ENCODE measurements at places on chromosomes 7 and 10.

DNA sequence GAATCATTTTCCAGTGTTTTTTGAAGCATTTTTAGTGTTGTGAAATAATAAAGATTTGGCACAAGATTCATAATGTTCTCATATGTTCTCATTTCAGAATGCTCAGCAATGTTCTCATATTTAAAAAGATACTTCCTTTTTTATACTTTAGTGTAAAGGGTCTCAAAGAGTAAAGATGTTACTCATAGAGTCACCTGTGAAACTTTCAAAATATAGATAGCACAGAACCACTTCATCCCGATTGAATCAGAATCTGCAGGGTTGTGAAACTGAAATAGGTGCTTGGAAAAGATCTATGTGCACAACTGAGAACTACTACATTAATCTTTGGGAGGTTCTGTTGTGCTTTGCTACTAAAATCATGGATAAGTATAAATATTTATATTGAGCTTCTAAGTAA, 144.7 kb downstream of the MDFIC start:
- DNase-seq: no peak

GRCh38 chr10:67110286-67110685, 184.4 kb downstream of the LRRTM3 start:
- DNase-seq: no peak

DNA sequence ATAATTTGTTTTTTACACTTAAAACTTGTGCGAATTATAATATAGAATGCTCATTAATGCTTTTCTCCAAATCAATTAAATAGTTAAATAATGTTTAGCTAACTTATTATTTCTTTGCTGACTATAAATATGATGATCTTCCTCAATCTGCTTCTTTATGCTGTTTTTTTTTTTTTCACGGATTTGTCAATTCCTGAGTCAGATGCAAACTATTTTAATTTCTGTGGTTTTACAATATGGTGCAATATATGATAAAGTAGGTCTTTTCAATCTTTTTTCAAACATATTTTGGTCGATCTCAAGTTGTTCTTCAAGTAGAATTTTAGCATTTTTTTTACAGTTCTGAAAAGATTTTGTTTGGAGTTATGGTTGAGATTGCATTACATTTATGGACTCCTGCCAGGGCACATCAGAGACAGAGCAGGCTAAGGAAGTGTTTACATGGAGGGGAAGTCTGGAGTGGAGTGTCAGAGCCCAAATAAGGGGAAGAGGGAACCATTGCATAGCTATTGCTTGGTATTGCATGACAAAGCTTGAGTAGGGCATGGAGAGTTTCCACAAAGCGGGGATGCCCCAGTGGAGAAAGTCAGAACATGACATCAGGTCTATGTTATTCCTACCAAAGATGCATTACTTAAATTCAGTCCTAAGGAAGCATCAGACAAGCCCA, 204.4 kb downstream of the OTUD1 start:
- DNase-seq: no peak

- DNase-seq: no peak
These were observed 27.5 kb downstream of the ADRB1 start for GRCh38 chr10:114071178-114071577.

- DNase-seq: no peak
These were observed 205.3 kb downstream of the BUB3 start for GRCh38 chr10:123359539-123359938.

GRCh38 chr7:36391436-36392198, 2.0 kb downstream of the ANLN start:
- no peak for DNase-seq

- DNase-seq: no peak
These were observed 97.0 kb downstream of the LHPP start for GRCh38 chr10:124558339-124559321.

DNA sequence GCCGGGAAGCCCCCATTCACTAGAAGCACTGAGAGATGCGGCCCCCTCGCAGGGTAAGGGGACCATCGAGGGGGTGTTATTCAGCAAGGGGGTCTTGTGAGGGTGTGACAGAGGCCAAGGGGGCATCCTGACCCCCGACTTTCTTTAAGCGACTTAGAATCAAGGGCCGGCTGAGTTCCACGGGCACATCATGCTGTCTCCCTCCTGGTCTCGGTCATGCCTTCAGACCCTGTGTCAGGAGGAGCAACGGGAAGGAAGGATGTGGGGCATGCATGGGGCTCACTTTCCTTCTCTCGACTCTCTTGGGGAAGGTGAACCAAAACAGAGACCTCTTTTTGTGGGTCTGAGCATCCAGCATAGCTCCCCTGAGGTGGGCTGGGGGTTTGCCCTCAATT, 2.5 kb downstream of the ACSL5 start:
- no peak for DNase-seq

GRCh38 chr10:62817121-62817765, 1.1 kb upstream of the EGR2 start:
- DNase-seq: no peak

DNA sequence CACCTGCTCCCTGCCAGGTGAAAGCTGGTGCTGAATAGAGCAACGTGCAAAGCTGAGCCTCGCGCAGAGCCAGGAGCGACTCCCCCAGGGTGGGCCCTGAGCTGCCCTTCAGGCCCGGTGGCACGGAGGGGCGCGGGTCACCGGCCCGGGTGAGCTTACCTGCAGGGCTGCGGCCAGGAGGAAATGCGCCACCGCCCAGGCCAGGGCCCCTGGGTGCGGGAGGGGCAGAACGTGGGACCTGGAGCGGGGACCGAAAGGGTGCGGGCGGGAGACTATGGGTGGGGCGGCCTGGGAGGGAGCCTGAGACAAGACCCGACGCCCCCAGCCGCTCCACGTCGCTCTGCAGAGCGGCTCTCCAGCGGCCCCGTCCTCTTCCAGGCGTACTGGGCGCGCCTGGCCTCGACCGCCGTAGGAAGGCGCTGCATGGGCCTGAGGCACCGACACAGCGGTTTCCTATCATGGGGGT, 122.1 kb downstream of the BTAF1 start:
- no peak for DNase-seq

- no peak for DNase-seq
These were observed 88.1 kb downstream of the XPNPEP1 start for GRCh38 chr10:109835257-109835656.

GRCh38 chr7:47327698-47328391, 254.1 kb downstream of the TNS3 start:
- no peak for DNase-seq

- no peak for DNase-seq
These were observed 84.2 kb downstream of the VIPR2 start for GRCh38 chr7:159060440-159060839.

DNA sequence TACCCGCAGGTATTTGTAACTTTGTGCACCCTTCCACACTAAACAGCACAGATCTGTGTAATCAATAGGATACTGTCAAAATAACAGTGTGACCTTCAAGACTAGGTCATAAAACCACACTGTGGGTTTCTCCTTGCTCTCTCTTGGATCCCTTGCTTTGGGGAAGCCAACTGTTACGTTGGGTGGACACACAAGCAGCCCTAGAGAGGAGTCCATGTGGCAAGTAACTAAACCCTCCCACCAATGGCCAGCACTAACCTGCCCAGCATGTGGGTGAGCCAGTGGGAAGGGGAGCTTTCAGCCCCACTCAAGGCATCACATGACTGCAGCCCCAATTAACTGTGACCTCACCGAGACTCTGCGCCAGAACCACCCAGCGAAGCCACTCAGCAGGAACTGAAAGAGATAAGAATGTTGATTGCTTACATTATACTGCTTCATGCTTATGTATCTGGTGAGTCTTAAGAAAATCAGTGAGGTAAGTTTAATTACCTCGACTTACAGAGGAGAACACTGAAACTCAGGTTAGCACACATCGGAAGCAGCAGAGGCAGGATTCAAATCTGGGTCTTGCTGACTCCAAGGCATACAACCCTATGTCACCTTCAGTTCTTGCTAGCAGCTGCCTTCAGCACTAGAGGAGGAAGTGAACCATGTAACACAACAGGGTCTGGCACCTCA, 9.4 kb upstream of the ZC3HAV1 start:
- no peak for DNase-seq

GRCh38 chr7:142460402-142461117, 202.7 kb upstream of the PRSS58 start:
- DNase-seq: no peak

GRCh38 chr10:119705434-119705831, 20.4 kb upstream of the INPP5F start:
- DNase-seq: no peak

- no peak for DNase-seq
These were observed 9.6 kb upstream of the NUPR2 start for GRCh38 chr7:56125831-56126230.

GRCh38 chr7:131300572-131301466, 26.9 kb upstream of the MKLN1 start:
- DNase-seq: no peak

DNA sequence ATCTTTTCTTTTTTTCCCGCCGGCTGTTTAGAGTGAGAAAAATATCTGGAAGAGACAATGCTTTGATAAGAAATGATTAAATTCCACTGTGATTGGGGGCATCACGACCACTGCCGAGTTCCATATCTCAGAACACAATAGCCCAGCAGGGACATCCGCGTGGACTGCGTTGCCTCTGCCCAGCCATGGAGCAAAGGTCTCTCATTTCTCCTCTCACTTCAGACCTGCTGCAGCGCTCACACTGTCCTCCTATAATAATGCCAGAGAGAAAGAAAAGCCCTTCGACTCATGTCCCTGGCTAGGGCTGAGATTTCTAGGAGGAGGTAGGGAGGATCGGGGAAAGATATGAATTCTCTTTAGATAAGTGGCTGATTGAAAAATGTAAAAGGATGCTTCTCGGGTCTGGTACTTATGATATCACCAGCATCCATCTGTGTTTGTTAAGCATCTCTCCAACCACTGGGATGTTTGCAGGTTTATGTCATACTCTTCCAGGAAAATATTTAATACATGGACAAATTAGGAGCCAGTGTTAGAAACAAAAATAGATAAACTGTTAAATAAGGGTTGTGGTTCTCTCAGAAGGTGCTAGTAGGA, 472.9 kb upstream of the AKR1E2 start:
- DNase-seq: no peak

DNA sequence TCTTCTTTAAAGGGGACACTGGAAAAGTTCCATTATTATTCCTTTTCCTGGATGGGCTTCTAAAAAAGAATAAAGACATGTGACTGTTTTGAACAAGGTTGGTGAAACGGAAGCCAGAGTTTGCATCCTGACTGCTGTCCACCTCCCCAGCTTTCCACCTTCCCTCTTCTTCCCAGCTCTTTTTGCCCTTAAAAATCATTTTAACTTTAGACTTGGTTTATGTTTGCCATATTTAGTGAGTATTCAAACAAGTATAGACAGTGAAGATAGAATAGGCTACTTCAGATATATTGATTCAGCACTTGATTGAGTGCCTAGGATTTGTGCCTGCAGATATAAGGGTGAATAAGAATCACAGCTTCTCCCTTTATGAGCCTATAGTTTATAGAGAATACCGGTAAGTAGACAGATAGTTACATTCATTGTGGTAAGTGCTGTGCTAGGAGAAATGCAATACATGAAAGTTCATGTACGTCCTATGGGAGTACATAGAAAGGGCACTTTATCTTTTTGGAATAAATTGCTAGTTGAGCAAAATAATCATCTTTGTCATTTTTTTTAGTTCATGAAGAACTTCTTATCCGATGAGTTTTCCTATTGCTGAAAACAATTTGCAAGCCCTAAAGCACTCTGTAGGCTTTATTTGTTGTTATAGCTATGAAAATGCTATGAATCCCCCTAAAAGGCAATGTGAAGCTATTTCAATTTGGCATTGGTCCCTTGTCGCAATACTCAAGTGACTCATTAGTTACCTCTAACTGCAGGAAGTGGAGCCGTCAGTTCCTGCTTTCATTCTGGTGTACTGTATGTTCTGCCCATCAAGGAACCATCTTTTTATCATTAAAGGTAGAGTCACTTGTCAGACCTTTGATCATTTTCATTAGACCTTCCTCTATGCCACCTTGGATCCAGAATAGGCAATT, 57.2 kb upstream of the STRIP2 start:
- DNase-seq: no peak

- DNase-seq: no peak
These were observed 496.9 kb upstream of the CELF2 start for GRCh38 chr10:10520491-10521385.

GRCh38 chr7:73463260-73463659, 29.7 kb downstream of the FZD9 start:
- no peak for DNase-seq

GRCh38 chr10:110455446-110455845, 42.3 kb upstream of the DUSP5 start:
- DNase-seq: no peak

DNA sequence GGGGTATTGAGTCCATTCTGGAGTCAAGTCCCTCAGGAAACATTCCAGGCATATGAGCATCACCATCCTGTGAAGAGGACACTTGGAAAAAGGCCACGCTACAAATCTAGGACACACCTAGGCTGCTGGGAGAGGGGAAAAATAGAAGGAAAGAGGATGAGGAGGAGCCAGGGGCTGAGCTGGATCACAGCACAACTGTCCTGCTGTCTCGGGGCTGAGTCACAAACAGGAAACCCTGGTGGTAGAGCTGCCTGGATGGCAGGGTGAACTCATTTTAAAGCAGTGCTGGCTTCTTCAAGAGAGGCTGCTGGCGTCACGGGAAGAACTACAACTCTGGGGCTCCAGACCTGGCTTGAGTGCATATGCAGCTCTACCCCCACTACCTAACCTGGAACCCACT, 151.5 kb downstream of the RNF216 start:
- DNase-seq: peak; percentile 21

Measured in T-helper 22 cell (primary cell).